ENCODE measurements at places on chromosomes 16 and 17. TPM values are rescaled to one million over a fixed set of nuclear protein-coding genes. Genes with fewer than 3 reads are reported as not detected.

Gene SLC47A1
- 1.9 TPM for total RNA-seq

- H3K4me3 ChIP-seq: no peak overlapping the region
- no peak overlapping the region for H3K27ac ChIP-seq
- no peaks in the 10 kb centered on the region for H3K27me3 ChIP-seq
- no peak for DNase-seq
- no peaks in the 10 kb centered on the region for H3K36me3 ChIP-seq
Observed at GRCh38 chr17:78019976-78020716, 61.6 kb downstream of the TNRC6C start.

- H3K27ac ChIP-seq: no peak overlapping the region
- no peak overlapping the region for H3K4me3 ChIP-seq
- H3K36me3 ChIP-seq: no peaks in the 10 kb centered on the region
- peaks cover 42% of the 10 kb centered on the region for H3K27me3 ChIP-seq
- no peak for DNase-seq
Observed at GRCh38 chr17:74520016-74520434, 11.2 kb downstream of the CD300LB start.

GRCh38 chr16:88406096-88407041 lies 23.6 kb downstream of the ZNF469 start:
- no peak overlapping the region for H3K27ac ChIP-seq
- no peak overlapping the region for H3K4me3 ChIP-seq
- H3K4me1 ChIP-seq: no peaks in the 10 kb centered on the region
- no peaks in the 10 kb centered on the region for H3K36me3 ChIP-seq
- H3K27me3 ChIP-seq: peaks cover 8% of the 10 kb centered on the region

All from A673 (cell line).